Activated CD8-positive, alpha-beta memory T cell treated with anti-CD3 and anti-CD28 coated beads, Interleukin-2, amount 10 ng/mL, durations not matched to agents 7 days and 5 days (primary cell): ENCODE measurements at places on chromosomes 13 and 19. TPM values are rescaled to one million over a fixed set of nuclear protein-coding genes. Genes with fewer than 3 reads are reported as not detected.

Gene MRPL4
- total RNA-seq = 112 TPM

Gene ZNF471
- 0.77 TPM for total RNA-seq

Gene COG3
- 25.1 TPM for total RNA-seq

Gene KRTDAP
- not detected for total RNA-seq

DNA sequence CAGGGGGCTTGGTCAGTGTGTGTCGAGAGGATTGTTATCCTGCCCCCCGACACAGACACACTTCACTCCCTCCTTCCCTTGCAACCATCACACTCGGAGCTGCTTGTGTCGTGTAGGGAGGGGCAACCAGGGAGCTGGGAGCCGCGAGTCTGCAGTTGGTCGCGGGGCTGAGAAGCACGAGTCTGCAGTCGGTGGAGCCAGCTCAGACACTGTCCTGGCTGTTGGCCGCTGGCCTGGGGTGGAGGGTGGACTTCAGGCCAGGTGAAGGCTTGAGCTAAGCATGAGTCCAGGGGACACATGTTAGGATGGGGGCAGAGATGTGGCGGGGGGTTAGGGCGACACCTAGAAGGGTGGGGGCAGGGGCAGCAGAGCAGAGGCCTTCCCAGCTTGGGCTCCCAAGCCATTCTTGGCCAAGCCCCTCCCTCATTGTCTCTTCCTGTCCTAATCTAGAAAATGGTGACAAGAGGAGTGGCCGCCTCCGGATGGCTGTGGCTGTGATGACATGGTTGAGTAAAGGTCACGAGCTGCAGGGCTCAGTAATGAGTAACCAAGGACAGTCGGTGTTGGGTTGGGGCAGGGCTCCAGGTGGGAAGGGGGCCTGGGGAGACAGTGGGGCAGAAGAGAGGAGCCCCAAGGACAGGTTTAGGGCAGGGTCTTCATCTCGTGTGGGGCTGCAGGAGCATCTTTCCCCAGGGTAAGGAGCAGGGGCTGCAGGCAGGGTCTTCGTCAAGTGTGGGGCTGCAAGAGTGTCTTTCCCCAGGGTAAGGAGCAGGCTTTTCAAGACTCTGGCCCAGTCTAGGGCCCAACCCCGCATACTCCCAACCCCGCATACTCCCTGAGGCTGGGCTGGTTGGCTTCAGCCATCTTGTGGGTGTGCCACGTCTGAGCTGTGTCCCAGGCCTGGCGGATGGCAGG, 8.6 kb downstream of the PPP5C start:
- no peak for DNase-seq
- H3K4me1 ChIP-seq = peaks cover 47% of the 10 kb centered on the region
- peak overlapping the region; percentile 78 for H3K27ac ChIP-seq
- H3K36me3 ChIP-seq = peaks cover 34% of the 10 kb centered on the region

DNA sequence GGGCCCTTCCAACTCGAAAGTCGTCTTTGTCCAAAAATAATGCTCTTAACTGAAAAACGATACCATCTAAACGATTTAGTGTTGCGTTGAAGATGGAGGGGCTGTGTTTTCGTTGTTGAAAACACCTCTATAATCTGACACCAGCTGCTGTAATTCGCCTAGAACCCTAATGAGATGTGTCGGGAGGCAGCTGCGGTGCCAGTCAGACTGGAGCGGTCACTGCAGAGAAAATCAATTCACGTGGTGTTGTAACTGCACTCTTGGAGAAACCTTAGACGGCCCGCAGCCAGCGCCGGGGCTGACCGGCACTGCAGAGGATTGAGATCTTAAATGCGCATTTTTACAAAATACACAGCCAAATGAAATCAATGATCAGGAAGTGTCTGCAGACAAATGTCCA, 339.1 kb downstream of the ZNF536 start:
- H3K36me3 ChIP-seq = no peaks in the 10 kb centered on the region
- H3K4me3 ChIP-seq = no peak overlapping the region
- peaks cover 13% of the 10 kb centered on the region for H3K27me3 ChIP-seq
- H3K4me1 ChIP-seq = no peaks in the 10 kb centered on the region
- DNase-seq = no peak

DNA sequence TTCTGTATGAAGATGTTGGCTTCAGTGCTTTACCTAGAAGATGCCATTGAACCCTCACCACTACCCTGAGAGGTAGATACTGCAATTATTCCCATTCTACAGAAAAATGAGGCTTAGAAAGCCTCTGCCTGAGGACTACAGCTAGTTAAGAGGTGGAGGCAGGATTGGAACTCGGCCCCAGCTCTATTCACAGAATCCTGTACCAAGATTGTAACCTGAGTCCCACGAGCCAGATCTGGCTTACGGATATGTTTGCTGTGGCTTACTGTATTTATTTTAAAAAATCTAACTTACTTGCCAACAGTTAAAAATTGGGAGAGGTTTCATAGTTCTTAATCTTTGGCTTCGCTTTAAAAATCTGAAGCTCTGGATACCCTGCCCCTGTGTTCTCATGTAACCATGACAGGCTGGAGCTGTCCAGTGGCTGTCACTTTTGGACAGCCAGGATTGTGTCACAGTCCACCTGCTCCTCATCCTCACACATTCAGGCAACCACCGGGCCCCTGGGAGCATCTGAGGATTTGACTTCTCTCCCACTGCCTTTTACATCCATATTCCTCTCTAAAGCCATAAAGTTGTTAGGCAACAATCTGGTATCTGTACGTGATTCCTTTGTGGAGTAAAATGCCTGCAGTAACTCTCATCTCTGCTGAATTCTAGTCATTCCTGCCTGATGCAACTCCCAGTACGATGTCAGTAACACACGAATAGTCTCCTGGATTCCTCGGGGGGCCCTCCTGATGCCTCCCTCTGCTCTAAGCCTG, 160.8 kb upstream of the SERP2 start:
- H3K4me1 ChIP-seq = no peaks in the 10 kb centered on the region
- H3K27me3 ChIP-seq = peaks cover 60% of the 10 kb centered on the region
- no peaks in the 10 kb centered on the region for H3K36me3 ChIP-seq
- H3K4me3 ChIP-seq = no peak overlapping the region
- DNase-seq = no peak

- H3K4me3 ChIP-seq = no peak overlapping the region
- DNase-seq = no peak
- no peaks in the 10 kb centered on the region for H3K36me3 ChIP-seq
- peaks cover 5% of the 10 kb centered on the region for H3K27me3 ChIP-seq
- H3K4me1 ChIP-seq = no peaks in the 10 kb centered on the region
Measured at GRCh38 chr19:50453243-50453642, 20.6 kb downstream of the MYBPC2 start.

GRCh38 chr19:39951686-39952085, 17.3 kb upstream of the FCGBP start:
- H3K27ac ChIP-seq = no peak overlapping the region
- no peak overlapping the region for H3K4me3 ChIP-seq
- H3K36me3 ChIP-seq = peaks cover 8% of the 10 kb centered on the region
- no peaks in the 10 kb centered on the region for H3K27me3 ChIP-seq
- peak; percentile 35 for DNase-seq

DNA sequence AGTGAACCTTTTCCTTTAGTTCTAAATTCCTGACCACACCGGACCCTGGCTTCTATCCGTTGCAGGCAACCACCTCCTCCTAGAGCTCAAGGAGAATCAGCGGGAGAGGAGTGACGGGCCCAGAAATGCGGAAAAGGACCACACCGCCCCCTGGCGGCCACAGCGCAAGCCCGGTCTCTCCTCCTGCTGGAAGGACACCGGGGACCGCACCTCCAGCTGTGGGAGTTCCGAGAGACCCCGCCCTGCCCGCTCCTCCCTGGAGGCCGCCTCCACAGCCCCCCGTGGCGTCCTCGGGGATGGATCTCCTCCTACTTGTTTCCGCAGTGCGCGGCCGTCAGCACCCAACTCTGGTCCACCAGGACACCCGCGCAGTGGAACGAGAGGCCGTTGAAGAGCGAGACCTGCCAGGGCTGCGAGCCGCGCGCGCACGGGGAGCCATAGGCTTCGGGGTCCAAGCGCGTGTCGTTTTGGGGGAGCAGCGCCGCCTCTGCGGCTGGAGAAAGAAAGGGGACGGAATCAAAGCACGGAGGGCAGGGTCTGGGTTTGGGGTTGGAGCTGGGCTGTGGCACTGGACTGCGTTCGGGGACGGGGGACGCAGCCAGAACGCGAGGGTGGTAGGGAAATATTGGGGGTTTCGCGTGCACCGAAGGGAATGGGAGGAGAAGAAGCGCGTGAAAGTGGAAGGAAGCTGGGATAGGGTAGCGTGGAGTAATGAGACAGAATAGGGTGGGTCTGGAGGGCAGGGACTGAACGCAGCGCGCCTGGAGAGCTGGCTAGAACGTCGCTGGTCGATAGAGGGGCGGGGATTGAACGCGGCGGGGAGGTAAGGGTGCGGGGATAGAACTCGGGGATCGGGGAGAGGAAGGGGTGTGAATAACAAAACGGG, 2.5 kb downstream of the KLK10 start:
- H3K27ac ChIP-seq = no peak overlapping the region
- peaks cover 51% of the 10 kb centered on the region for H3K27me3 ChIP-seq
- H3K4me3 ChIP-seq = no peak overlapping the region
- peak; percentile 50 for DNase-seq

DNA sequence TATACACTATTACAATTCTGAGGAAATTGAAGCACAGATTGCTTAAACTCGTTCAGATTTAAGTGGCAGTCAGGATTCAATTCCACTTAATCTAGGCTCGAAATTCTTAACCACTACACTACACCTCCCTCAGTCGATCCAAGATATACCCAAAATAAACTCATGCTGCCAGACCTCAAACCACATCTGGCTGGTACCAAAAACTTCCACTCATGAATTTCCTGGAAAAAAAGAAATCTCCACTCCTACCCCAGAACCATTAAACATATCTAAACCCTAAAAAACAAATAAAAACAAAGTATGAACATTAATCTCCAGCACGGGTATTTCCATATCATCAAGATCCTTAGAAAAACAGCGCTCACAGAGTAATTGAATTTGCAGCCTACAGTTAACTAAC, 1.1 kb downstream of the ZFP30 start:
- DNase-seq = no peak
- H3K4me1 ChIP-seq = peaks cover 25% of the 10 kb centered on the region
- H3K36me3 ChIP-seq = peaks cover 50% of the 10 kb centered on the region
- peak overlapping the region; percentile 96 for H3K27ac ChIP-seq
- H3K4me3 ChIP-seq = peak overlapping the region; percentile 95

DNA sequence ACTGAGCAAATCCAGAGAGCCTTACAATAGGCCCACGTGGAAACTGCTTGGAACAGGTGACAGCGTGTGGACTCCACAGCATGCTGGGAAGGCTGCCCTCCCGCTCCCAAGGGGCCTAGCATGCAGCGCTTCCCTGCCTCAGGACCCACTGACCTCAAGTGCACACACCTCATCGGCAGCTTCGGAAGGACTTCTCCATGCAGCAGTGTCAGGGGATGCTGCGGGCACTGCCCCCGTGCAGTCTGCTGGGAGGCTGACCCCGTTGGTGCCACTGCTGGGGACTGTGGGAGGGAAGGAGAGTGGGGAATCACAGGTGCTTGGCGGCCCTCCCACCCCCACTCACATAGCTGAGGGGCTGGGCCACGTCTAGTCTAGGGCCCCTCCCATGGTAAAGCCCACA, 17.2 kb downstream of the CAPS start:
- H3K4me1 ChIP-seq = no peaks in the 10 kb centered on the region
- DNase-seq = no peak
- H3K36me3 ChIP-seq = peaks cover 23% of the 10 kb centered on the region
- no peak overlapping the region for H3K27ac ChIP-seq
- H3K27me3 ChIP-seq = no peaks in the 10 kb centered on the region
- H3K4me3 ChIP-seq = no peak overlapping the region
